Right cardiac atrium (tissue), 5 donors: ENCODE measurements at places on chromosomes 16 and 17. TPM values are rescaled to one million over a fixed set of nuclear protein-coding genes. Genes with fewer than 3 reads are reported as not detected.

The TMEM235 gene
- polyA plus RNA-seq, result not detected

GRCh38 chr17:13678361-13678760 lies 76.6 kb upstream of the HS3ST3A1 start:
- no peak for DNase-seq

The TM4SF5 gene
- not detected for polyA plus RNA-seq

The TMEM114 gene
- polyA plus RNA-seq, result not detected

- no peak for DNase-seq
Measured at GRCh38 chr17:64073771-64074703, 53.6 kb upstream of the ICAM2 start.

DNA sequence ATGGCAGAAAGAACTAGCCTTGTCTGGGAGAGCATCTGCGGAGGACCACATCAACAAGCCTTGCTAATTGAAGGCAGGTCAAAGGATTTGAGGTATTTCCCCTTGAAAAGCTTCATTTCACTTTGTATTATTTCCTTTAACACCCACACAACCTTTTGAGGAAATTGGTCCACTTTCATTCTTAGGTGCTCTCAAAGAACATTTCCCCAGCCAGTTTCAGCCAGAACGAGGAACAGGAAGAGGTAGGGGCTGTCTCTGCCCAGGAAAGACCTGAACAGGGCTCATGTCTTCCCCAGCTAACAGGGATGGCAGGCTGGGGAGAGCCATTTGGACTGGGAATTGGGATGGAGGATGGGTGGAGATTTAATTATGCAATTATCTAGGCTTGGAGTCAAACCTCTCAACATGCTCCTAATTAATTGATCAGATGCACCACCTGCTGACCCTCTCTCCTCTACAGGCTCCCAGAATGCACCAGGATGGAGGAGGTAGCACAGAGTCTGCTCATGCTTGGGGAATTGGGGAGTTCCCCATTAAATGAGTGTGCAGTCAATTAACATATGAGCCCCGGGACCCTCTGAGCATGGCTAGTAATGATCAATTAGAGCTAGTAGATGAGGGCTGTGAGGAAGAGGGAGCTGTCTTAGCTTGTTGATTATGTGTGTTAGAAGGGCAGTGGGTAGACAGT lies 84.6 kb downstream of the GP2 start:
- no peak for DNase-seq

DNA sequence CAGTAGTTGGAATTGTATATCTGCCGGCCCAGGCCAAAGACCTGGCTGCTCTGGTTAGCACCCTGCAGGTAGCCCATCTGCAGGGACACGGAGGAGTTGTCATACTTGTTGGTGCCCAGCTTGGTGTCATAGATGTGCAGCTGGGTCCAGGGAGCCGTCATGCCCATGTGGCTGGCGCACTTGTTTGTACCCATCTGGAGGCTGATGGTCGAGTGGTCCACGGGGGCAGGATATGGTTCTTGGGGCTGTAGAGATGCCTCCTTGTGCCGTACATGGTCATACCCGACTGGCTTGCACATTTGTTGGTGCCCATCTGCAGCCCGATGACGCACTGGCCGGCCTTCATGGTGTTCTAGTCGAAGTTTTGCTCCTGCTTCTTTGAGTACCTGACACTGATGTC lies 6.0 kb downstream of the CDH3 start:
- no peak for DNase-seq

- no peak for DNase-seq
Measured at GRCh38 chr16:89552329-89552728, 8.2 kb upstream of the RPL13 start.

- peak; percentile 79 for DNase-seq
Measured at GRCh38 chr16:11328172-11329070, 16.8 kb upstream of the RMI2 start.
